ENCODE measurements at places on chromosomes 16 and 17. TPM values are rescaled to one million over a fixed set of nuclear protein-coding genes. Genes with fewer than 3 reads are reported as not detected.

- H3K4me3 ChIP-seq, result no peak overlapping the region
- no peaks in the 10 kb centered on the region for H3K36me3 ChIP-seq
Measured at GRCh38 chr17:69749911-69750310, 325.1 kb upstream of the KCNJ16 start.

DNA sequence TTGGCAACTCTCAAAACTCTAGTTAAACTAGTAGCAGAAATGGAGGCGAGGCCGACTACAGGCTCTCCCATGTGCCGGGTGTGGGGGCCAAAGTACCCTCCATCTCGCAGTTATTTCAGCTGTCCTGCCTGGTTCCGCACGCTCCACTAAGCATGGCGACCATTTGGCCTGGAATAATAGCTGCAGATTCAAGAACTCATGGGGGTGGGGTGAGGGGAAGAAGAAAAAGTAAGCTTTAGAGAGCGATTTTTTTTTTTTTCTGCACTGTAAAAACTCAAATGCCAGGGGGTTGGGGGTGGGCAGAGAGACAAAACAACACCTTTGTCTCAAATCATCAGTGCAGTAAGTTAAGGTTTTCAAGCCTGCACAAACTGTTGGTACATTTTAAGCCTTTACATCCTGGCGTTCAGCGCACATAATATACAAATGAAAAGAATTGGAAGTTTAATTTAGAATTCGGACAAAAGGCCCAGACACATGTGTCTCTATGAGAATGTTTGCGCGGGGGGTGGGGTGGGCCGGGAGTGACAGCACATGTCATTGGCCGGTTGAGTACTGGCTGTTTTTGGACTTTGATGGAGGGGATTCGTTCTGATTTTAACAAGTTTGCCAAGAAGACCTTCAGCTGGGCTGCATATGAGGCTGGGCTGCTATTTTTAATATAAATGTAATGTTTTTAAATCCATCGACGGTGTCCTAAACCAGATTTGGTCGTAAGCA is 694.7 kb upstream of the SALL1 start:
- no peaks in the 10 kb centered on the region for H3K27me3 ChIP-seq
- no peak overlapping the region for H3K27ac ChIP-seq
- no peak for DNase-seq

- no peak overlapping the region for H3K4me3 ChIP-seq
- H3K4me1 ChIP-seq, result peaks cover 11% of the 10 kb centered on the region
- H3K36me3 ChIP-seq, result peaks cover 4% of the 10 kb centered on the region
- no peak for DNase-seq
Measured at GRCh38 chr17:73013816-73014663, 78.4 kb downstream of the SLC39A11 start.

The HOXB1 gene
- 0.41 TPM for total RNA-seq

GRCh38 chr17:72193391-72194106 is 72.7 kb downstream of the SOX9 start:
- no peaks in the 10 kb centered on the region for H3K36me3 ChIP-seq
- H3K27ac ChIP-seq, result no peak overlapping the region
- H3K4me1 ChIP-seq, result 0 out of 2 replicates have a peak, but pooled peaks cover 7% of the 10 kb centered on the region

DNA sequence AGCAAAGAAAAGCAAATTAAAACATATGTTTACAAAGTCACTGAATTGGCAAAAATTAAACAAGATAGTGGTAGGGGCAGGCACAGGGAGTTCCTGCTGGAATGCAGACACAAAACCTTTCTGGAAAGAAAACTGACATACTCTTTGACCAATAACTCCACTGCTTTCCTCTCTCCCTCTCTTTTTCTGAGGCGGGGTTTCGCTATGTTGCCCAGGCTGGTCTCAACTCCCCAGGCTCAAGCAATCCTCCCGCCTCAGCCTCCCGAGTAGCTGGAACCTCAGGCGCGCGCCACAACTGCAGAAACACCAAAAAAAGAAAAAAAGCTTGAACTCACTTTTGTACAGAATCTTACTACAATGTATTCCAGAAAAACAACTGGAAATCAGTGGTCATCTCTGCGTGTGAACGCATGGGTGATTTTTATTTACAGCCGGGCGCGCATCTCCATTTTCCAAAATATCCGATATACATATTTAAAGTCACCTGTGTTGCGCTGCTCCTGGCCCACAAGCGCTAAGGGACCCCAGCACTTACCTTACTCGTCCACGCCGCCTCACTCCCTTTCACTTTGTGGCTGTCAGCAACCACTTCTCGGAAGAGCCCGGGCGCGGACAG is 480 bp downstream of the TXNL4B start:
- H3K27me3 ChIP-seq, result no peaks in the 10 kb centered on the region
- H3K36me3 ChIP-seq, result peaks cover 33% of the 10 kb centered on the region
- H3K4me1 ChIP-seq, result peaks cover 11% of the 10 kb centered on the region

The NRN1L gene
- total RNA-seq, result 7.4 TPM

The SEZ6L2 gene
- total RNA-seq, result 64.2 TPM

DNA sequence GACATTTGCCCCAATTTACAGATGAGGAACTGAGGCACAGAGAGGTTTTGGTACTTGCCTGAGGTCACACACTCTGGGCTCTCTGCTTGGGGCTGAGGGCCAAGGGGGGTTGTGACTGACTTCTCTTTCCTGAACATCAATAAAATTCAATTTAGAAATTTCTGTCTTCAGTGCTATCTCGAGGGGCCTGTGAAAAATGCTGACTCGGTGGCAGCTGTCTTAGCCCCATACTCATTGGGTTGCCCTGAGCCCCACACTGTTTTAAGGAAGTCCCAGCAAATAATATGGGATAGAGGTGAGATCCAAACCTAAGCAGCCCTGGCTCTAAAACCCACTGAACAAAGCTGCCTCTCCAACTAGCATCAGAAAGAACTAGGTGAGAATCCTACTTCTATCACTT is 7.0 kb upstream of the BRCA1 start:
- no peak for DNase-seq
- H3K4me1 ChIP-seq, result no peaks in the 10 kb centered on the region

GRCh38 chr17:47738178-47738577 is 5.1 kb downstream of the TBX21 start:
- no peak for DNase-seq
- H3K36me3 ChIP-seq, result no peaks in the 10 kb centered on the region
- H3K27me3 ChIP-seq, result peaks cover 48% of the 10 kb centered on the region
- H3K4me1 ChIP-seq, result peaks cover 2% of the 10 kb centered on the region
- no peak overlapping the region for H3K4me3 ChIP-seq

- no peak for DNase-seq
- no peaks in the 10 kb centered on the region for H3K27me3 ChIP-seq
- no peaks in the 10 kb centered on the region for H3K4me1 ChIP-seq
- no peak within 1 kb of the TSS for H3K27ac ChIP-seq
- H3K4me3 ChIP-seq, result no peak within 1 kb of the TSS
Measured at GRCh38 chr17:41026715-41027471, at the start of gene KRTAP1-5. TSS of gene KRTAP1-5 (minus strand) at chr17:41027208. CDS start at chr17:41027155, 53 bp downstream.

DNA sequence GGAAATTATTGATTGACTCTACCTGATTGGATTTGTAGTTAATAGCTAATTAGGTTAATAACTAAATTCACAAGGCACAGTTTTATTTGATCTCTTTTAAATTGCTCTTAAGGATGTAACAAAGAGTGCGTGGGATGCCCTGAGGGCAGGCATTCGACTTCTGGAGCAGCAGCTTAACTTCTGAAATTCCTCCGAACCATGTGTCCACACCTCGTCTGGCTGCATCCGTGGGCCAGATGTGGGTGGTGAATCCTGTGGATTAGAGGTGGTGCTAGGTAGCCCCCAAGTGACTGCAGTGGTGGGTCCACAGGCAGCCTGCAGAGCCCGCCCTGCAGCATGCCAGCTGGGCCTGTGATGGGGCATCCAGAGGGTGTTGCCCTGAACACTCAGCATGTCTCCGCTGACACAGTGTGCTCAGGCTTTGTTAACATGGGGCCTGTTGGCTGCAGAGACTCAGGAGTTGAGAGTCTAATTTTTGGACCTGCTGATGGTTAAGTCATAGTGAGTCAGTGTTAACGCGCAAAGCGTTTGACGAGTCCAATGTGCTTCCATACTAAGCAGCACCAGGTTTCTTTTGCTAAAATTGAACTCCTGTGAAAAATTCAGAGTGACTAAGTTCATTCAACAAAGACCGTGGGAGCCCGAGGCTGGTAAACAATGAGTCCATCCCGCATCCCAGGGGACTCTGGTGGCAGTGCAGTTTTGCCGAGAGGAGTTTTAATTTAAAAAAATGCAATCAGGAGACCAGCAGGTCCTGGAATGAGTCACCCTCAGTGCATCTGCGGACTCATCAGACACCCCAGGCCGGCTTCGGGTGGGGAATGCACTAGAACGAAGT is 3.8 kb upstream of the NPB start:
- H3K4me3 ChIP-seq, result no peak overlapping the region
- H3K36me3 ChIP-seq, result peaks cover 24% of the 10 kb centered on the region
- H3K4me1 ChIP-seq, result no peaks in the 10 kb centered on the region
- no peak overlapping the region for H3K27ac ChIP-seq

DNA sequence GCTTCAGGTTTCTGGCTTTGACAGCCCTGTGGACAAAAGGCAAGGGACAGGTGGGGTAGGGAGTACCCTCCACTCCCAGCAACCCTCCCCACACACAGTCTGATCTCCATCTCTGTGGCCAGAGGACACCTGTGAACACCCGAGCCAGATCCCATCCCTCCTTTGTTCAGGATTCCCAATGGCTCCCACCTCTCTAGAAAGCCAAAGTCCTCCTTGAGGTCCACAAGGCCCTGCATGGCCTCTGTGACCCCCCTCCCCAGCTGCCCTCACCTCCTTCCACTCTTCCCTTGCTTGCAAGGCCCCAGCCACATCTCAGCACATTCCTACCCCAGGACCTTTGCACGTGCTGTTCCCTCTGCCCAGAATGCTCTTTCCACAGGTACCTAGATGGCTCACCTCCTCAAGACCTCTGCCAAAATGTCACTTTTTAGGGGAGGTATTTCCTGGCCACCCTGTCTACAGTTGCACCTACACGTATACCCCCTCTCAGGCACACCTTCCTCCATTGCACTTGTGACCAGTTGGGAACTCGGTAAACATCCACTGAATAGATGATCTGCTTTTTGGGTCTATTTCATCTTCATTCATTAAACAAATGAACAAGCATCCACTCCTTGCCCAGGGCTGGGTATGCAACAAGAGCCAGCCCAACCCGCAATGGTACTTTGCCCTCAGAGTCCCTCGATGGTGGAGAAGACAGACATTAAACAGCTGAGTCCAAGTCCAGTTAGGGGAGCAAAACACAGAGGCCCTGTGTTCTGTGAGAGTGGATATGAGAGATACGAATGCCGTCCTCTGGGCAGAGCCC is 107.0 kb downstream of the CRLF3 start:
- no peaks in the 10 kb centered on the region for H3K27me3 ChIP-seq
- peak; percentile 5 for DNase-seq
- peak overlapping the region; percentile 3 for H3K27ac ChIP-seq
- no peak overlapping the region for H3K4me3 ChIP-seq
- peaks cover 32% of the 10 kb centered on the region for H3K4me1 ChIP-seq

- no peaks in the 10 kb centered on the region for H3K4me1 ChIP-seq
- no peak overlapping the region for H3K27ac ChIP-seq
- no peak overlapping the region for H3K4me3 ChIP-seq
Measured at GRCh38 chr16:74465281-74465680, 44.0 kb upstream of the CLEC18B start.

DNA sequence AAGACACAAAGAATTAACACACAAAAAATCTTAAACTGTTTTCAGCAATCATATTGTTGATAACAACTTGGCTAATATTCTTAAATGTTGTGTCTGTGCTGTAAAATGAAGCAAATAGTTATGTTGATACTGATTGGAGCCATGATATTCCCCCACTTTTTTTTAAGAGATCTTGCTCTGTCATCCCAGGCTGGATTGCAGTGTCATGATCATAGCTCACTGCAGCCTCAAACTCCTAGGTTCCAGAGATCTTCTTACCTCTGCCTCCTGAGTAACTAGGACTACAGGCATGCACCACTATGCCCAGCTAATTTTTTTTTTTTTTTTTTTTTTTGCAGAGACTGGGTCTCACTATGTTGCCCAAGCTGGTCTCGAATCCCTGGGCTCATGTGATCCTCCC is 26.0 kb downstream of the BBS2 start:
- H3K27ac ChIP-seq, result no peak overlapping the region
- no peaks in the 10 kb centered on the region for H3K4me1 ChIP-seq

The TEKT1 gene
- 0.37 TPM for total RNA-seq

GRCh38 chr16:84643674-84644073 is 4.6 kb upstream of the KLHL36 start:
- H3K4me1 ChIP-seq, result peaks cover 22% of the 10 kb centered on the region
- H3K36me3 ChIP-seq, result no peaks in the 10 kb centered on the region
- peaks cover 14% of the 10 kb centered on the region for H3K27me3 ChIP-seq
- no peak overlapping the region for H3K27ac ChIP-seq

GRCh38 chr17:34252444-34253138 is 2.5 kb upstream of the CCL2 start:
- peaks cover 62% of the 10 kb centered on the region for H3K4me1 ChIP-seq
- peaks cover 14% of the 10 kb centered on the region for H3K27me3 ChIP-seq
- no peaks in the 10 kb centered on the region for H3K36me3 ChIP-seq
- H3K4me3 ChIP-seq, result no peak overlapping the region

GRCh38 chr17:34519282-34519681 is 60.1 kb upstream of the TMEM132E start:
- peak; percentile 85 for DNase-seq
- no peak overlapping the region for H3K27ac ChIP-seq
- no peaks in the 10 kb centered on the region for H3K27me3 ChIP-seq
- H3K4me1 ChIP-seq, result peaks cover 5% of the 10 kb centered on the region
- H3K4me3 ChIP-seq, result no peak overlapping the region

DNA sequence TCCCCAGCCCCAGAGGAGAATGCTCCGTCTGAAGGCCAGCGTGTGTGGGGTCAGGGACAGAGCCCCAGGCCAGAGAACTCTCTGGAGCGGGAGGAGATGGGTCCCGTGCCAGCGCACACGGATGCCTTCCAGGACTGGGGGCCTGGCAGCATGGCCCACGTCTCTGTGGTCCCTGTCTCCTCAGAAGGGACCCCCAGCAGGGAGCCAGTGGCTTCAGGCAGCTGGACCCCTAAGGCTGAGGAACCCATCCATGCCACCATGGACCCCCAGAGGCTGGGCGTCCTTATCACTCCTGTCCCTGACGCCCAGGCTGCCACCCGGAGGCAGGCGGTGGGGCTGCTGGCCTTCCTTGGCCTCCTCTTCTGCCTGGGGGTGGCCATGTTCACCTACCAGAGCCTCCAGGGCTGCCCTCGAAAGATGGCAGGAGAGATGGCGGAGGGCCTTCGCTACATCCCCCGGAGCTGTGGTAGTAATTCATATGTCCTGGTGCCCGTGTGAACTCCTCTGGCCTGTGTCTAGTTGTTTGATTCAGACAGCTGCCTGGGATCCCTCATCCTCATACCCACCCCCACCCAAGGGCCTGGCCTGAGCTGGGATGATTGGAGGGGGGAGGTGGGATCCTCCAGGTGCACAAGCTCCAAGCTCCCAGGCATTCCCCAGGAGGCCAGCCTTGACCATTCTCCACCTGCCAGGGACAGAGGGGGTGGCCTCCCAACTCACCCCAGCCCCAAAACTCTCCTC is 10.4 kb downstream of the CX3CL1 start:
- peaks cover 6% of the 10 kb centered on the region for H3K4me1 ChIP-seq
- H3K27ac ChIP-seq, result no peak overlapping the region
- H3K4me3 ChIP-seq, result no peak overlapping the region
- H3K27me3 ChIP-seq, result no peaks in the 10 kb centered on the region
- no peak for DNase-seq

The CACNG5 gene
- 3.1 TPM for total RNA-seq

- DNase-seq, result no peak
- H3K27ac ChIP-seq, result 0 out of 2 replicates have a peak overlapping the region, but pooled peaks have one; percentile 9
- no peaks in the 10 kb centered on the region for H3K27me3 ChIP-seq
- H3K4me3 ChIP-seq, result no peak overlapping the region
- 0 out of 2 replicates have a peak, but pooled peaks cover 12% of the 10 kb centered on the region for H3K4me1 ChIP-seq
Measured at GRCh38 chr17:80789356-80789902, 202.2 kb upstream of the CHMP6 start.

Data from WTC11 (cell line).